ENCODE measurements at places on chromosomes 7 and 10.

- H3K4me3 ChIP-seq, result no peak overlapping the region
- no peak overlapping the region for H3K27ac ChIP-seq
- DNase-seq, result no peak
- H3K36me3 ChIP-seq, result no peaks in the 10 kb centered on the region
- peaks cover 15% of the 10 kb centered on the region for H3K4me1 ChIP-seq
- no peaks in the 10 kb centered on the region for H3K27me3 ChIP-seq
Observed at GRCh38 chr7:70761711-70762328, 370.1 kb upstream of the GALNT17 start.

GRCh38 chr7:133428876-133429275, 176.0 kb downstream of the EXOC4 start:
- no peaks in the 10 kb centered on the region for H3K27me3 ChIP-seq
- H3K27ac ChIP-seq, result no peak overlapping the region
- DNase-seq, result no peak
- H3K36me3 ChIP-seq, result peaks cover 21% of the 10 kb centered on the region

- DNase-seq, result peak; percentile 76
- no peaks in the 10 kb centered on the region for H3K27me3 ChIP-seq
- peaks cover 78% of the 10 kb centered on the region for H3K4me1 ChIP-seq
- peak overlapping the region; percentile 94 for H3K27ac ChIP-seq
- peaks cover 8% of the 10 kb centered on the region for H3K36me3 ChIP-seq
Observed at GRCh38 chr10:124641282-124642087, 102.7 kb downstream of the FAM53B start.

DNA sequence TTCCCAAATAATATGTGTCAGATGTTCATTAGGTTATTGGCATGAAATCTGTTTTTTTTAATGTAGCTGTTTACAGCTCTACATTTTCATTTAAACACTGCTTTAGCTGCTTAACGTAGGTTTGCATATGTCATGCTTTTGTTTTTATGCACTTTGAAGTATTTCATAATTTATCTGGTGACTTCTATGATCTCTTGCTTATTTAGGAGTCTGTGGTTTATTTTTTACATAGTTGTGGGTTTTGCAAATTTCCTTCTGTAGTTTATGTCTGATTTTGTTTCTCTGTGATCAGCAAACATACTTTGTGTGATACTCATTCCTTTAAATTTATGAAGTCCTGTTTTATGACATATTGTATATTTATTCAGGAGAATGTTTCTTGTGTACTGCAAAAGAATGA, 606.5 kb upstream of the PFKP start:
- H3K4me1 ChIP-seq, result no peaks in the 10 kb centered on the region
- no peaks in the 10 kb centered on the region for H3K36me3 ChIP-seq
- no peak overlapping the region for H3K4me3 ChIP-seq
- H3K27me3 ChIP-seq, result no peaks in the 10 kb centered on the region
- DNase-seq, result no peak
- H3K27ac ChIP-seq, result no peak overlapping the region

DNA sequence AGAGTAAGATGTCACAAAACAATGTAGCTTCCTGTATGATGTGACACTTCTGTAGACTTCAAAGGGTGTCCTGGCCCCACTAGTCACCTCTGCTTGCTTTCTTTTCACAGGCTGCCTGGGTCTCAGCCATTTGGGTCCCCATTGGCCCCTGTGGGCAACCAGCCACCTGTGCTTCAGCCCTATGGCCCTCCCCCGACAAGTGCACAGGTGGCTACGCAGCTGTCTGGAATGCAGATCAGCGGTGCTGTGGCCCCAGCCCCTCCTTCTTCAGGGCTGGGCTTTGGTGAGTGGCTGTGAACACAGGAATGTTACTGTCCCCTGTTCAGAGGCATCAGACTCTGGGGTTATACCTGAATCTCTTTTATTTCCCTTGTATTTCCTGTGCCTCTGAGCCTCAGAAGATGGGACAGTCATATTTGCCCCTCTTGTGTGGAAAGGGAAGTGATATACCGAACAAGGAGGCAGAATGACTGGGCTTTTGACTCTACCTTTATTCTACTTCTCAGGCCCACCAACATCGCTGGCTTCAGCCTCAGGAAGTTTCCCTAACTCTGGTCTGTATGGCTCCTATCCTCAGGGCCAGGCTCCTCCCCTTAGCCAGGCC, 15.4 kb downstream of the SEC24C start:
- peak; percentile 67 for DNase-seq
- H3K4me3 ChIP-seq, result no peak overlapping the region
- peaks cover 46% of the 10 kb centered on the region for H3K36me3 ChIP-seq

DNA sequence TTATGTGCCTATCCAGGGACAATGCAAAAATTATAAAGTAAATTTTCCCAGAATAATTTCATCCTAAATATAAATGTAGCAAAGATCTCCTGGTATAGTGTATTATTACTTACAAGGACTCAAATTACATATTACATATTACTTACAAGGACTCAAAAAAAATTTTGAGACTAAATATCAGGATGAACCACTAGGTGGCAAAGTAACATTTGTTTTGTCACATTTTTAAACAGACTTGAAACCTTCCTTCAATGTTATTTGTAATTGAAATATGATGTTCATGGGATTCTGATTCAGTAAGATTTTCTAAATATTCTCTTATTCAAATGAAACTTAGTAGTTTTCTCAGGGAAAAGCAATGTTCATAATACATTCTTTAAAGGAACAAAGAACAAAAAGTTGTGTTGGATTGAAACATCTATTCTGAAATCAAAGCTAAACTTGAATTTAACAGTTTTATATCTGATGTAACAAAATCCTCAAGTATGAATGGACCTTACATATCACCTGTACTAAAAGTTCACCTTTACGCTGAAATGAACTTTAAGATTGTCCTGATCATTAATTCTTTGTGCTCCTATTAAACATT, 74.3 kb upstream of the GNAI1 start:
- H3K36me3 ChIP-seq, result peaks cover under 1% of the 10 kb centered on the region
- no peaks in the 10 kb centered on the region for H3K4me1 ChIP-seq
- DNase-seq, result no peak
- H3K4me3 ChIP-seq, result no peak overlapping the region

DNA sequence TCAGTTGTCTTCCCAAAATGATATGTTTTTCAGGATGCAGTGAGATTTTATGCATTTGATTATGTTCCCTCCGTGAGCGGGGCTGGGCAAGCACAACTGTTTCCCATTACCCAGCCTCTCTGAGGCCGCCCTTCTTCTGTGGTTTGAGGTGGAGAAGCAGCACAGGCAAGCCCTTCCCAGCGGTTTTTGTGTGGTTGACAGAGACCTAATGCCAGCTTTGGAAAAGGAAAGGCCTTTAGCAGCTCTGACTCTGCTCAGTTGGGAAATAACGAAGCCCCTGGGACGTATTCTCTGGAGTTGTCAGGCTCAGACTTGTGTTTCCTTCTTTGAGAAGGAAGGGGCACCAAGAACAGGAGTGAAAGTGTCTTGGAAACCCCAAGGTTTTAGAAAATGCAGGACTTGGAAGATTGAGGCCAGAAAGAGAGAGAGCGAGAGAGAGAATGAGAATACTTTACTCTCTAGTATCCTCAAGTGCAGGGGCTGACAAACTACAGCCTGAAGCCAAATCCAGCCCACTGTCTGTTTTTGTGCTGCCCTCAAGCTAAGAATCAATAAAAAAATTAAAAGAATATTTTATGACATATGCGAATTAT, 20.6 kb upstream of the PDCD4 start:
- DNase-seq, result no peak
- no peak overlapping the region for H3K4me3 ChIP-seq
- no peaks in the 10 kb centered on the region for H3K27me3 ChIP-seq
- H3K36me3 ChIP-seq, result no peaks in the 10 kb centered on the region
- H3K4me1 ChIP-seq, result peaks cover 59% of the 10 kb centered on the region

- DNase-seq, result no peak
- peaks cover 6% of the 10 kb centered on the region for H3K4me1 ChIP-seq
- H3K4me3 ChIP-seq, result no peak overlapping the region
- no peaks in the 10 kb centered on the region for H3K36me3 ChIP-seq
Observed at GRCh38 chr10:4661511-4662255, 164.3 kb upstream of the AKR1E2 start.

DNA sequence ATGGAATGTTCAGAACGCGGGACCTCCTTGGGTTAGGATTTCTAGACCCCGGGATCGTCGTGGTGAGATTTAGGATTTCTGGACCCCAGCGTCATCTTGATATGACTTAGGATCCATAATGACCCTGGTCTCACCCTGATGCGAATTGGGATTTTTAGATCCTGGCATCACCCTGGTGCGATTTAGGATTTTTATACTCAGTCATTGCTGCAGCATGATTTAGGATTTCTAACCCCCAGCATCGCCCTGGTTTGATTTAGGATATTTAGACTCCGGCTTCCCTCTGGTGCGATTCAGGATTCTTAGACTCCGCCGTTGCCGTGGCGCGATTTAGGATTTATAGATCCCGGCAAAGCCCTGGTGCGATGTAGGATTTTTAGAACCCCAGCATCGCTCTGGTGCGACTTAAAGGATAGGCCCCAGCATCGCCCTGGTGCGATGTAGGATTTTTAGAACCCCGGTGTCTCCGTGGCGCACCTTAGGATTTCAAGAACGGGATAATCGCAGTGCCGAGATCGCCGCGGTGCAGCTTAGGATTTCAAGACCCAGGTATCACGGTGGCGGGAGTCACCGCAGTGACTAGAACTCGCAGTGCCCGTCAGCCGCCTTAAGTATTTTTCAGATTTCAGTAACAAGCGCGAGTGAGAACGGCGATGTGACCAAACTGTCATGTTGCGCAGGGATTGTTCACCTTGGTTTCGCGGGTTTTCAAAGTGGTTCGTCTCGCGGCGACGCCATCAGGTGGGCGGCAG, 814 bp downstream of the MEST start:
- H3K27ac ChIP-seq, result no peak overlapping the region
- no peak overlapping the region for H3K4me3 ChIP-seq
- DNase-seq, result no peak
- no peaks in the 10 kb centered on the region for H3K36me3 ChIP-seq
- peaks cover 11% of the 10 kb centered on the region for H3K4me1 ChIP-seq

GRCh38 chr10:15901889-15902288, 41.6 kb upstream of the MINDY3 start:
- H3K27ac ChIP-seq, result no peak overlapping the region
- peaks cover 16% of the 10 kb centered on the region for H3K27me3 ChIP-seq
- H3K4me1 ChIP-seq, result no peaks in the 10 kb centered on the region
- H3K36me3 ChIP-seq, result no peaks in the 10 kb centered on the region
- no peak overlapping the region for H3K4me3 ChIP-seq
- no peak for DNase-seq

DNA sequence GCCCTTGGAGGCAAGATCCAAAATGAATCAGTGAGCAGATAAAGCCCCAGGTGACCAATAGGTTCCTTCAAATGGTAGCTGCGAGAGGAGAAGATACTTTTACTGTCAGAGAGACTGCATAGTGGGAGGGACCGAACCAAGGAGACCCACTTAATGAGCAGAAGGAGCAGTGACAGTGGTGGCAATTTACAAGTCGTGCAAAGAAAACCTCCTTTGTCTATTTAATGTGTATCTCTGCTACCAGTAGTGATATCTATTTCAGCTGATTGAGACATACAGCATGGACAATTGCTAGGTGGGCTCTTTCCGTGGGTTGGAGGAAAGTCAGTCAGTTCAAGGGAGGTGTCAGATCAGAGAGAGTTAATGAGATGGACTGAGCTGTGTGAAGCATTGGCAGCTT, 480.4 kb downstream of the GATA3 start:
- H3K36me3 ChIP-seq, result no peaks in the 10 kb centered on the region
- peaks cover 3% of the 10 kb centered on the region for H3K27me3 ChIP-seq
- no peak for DNase-seq
- H3K4me3 ChIP-seq, result no peak overlapping the region
- H3K4me1 ChIP-seq, result peaks cover 7% of the 10 kb centered on the region
- no peak overlapping the region for H3K27ac ChIP-seq

- H3K4me3 ChIP-seq, result no peak overlapping the region
- no peak for DNase-seq
- H3K27me3 ChIP-seq, result no peaks in the 10 kb centered on the region
- peaks cover 2% of the 10 kb centered on the region for H3K4me1 ChIP-seq
- no peak overlapping the region for H3K27ac ChIP-seq
Observed at GRCh38 chr7:129889133-129889844, 63.5 kb downstream of the UBE2H start.

DNA sequence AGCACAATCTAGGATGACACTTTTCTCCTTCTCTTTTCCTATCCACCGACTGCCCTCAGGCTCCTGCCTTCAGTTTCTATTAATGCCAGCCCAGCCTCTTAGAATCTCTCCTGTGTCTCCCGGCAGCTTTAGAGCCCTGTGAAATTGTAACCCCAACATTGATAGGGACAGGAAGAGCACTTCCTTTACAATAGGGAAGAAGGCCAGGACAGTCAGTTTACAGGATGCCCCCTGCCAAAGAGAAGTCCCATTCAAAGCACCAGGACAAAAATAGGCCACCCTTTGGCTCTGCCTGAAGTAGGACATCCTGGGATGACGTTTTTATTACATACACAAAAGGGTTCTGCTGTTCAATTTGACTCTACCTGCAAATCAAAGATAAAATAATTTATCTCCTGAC, 64.7 kb upstream of the ANK3 start:
- H3K4me1 ChIP-seq, result peaks cover 12% of the 10 kb centered on the region
- no peak for DNase-seq
- no peak overlapping the region for H3K4me3 ChIP-seq
- H3K27me3 ChIP-seq, result no peaks in the 10 kb centered on the region
- H3K27ac ChIP-seq, result no peak overlapping the region
- no peaks in the 10 kb centered on the region for H3K36me3 ChIP-seq

DNA sequence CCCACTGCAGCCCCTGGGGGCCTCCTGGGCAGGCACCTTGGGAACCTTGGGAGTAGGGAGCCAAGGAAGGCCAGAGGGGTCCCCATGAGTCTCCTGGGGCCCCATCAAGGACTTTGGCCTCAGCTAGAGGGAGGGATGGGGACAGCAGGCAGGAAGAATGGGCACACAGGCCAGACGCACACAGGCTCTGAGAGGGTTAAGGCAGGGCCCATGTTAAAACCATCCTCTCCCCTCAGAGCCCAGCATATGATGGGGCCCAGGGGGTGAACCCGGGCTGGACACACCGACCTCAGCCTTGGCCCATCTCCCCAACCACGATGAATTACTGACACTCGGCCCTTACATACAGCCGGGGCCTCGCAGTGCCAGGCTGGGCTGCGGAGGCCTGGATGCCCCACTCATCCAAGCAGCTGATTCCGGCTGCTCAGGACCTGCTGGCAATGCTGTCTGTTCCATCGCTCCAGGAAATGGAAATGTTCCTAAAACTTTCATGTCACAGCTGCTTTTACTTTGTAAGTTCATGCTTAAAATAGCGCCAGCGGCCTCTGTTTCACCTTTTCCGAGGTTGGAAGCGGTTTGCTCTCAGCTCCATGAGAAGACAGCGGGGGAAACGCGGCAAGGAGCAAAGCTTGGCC, 17.3 kb upstream of the INPP5A start:
- no peak overlapping the region for H3K27ac ChIP-seq
- no peak for DNase-seq
- H3K27me3 ChIP-seq, result peaks cover 11% of the 10 kb centered on the region
- H3K4me1 ChIP-seq, result no peaks in the 10 kb centered on the region

DNA sequence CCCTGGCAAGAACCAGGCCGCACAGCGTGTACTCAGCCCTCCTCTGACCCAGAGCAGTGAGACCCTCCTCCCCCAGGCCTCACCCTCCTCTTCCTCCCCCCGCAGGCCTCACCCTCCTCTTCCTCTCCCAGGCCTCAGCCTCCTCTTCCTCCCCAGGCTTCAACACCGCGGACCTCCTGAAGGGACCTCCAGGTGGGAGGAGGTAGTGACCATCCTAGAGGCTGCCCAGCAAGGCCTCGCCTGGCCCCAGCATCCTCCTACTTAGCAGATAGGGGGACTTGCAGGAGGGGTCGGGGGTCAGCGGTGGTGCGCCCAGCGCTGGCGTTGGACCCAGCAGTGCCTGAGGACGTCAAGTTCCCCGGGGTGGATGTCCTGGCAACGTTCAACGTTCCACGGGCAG, 270.8 kb downstream of the ELFN1 start:
- H3K27me3 ChIP-seq, result no peaks in the 10 kb centered on the region
- peaks cover 55% of the 10 kb centered on the region for H3K4me1 ChIP-seq
- H3K27ac ChIP-seq, result peak overlapping the region; percentile 96
- peak overlapping the region; percentile 84 for H3K4me3 ChIP-seq
- no peak for DNase-seq

All from activated CD4-positive, alpha-beta memory T cell treated with anti-CD3 and anti-CD28 coated beads for 36 hours (primary cell).